Kidney epithelial cell (primary cell): ENCODE measurements at places on chromosomes 1 and 21. TPM values are rescaled to one million over a fixed set of nuclear protein-coding genes. Genes with fewer than 3 reads are reported as not detected.

DNA sequence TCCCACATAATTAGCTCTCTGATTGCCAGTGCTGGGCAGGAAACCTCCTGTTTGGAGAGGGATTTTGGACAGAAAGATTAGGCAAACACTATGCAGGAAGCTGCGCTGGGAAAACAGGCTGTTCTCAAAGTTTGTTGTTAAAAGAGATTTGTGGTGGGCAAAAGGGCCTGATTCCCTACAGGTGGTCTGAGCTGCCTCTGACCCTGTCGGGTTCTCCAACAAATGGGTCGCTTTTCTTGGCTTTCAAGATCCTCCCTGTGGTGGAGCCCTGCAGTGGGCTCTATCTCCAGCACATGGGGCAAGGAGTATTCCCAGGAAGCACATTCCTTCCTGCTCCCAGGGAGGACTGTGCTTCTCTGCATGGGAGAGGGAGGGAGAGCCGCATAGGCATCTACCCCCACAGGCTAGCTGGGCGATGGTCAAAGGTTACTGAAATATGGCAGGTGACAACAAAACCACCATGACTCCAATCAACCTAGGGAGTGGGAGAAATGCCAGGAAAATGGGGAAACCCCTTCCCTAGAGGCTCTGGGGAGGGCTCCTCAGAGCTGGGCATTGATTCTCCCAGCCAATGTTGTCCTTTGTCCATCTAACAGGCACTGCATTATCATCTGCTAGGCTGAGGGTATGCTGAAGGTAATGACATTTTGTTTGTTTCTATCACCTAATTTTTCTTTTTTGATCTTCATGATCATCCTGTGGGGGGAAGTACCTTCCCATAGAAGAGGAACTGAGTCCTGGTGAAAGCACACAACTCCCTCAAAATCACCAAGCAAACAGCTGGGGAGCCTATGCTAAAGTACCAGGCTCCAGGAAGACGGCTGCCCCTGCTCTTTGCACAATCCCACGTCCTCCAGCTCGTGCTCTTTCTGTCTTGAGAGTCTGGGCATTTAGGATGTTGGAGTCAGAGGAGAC is 85.3 kb downstream of the PLXNA2 start:
- DNase-seq = no peak

DNA sequence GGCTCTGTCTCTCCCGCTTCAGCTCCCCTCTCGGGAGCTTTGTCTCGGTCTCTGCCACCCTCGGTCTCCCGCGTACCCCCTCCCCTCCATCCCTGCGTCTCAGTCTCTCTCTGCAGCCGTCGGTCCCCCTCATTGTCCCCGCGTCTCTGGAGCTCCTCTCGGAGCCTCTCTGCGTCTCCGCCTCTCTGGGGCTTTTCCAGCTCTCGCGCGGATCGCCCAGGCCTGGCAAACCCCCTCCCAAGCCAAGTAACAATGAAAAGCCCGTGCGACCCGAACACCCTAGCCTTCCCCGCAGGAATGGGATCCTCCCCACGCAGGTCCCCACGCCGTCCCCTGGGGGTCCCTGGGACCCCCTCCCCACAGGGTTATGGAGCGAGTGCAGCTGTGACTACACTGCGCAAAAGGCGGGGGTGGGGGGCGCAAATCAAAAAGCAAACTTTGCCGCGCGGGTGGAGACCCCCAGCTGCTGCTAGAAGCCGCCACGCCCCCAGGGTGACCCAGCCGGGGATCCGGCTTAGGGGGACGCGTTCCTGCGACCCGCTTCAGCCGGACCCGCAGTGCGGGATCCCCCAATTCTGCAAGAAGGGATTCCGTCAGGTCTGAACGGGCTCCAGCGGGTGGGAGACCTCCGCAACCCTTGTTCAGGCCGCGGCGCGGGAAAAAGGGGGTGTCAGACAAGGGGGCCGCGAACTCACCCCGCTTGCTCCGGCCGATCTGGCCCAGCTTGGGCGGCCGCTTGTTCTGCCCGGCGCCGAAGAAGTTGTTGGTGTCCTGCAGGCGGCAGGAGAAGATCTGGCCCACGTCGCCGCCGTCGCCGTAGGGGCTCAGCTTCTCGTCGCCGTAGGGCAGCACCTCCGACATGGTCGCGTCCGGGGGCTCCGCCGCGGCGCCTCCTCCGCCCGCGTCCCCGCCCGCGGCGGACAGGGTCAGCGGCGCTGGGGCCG is 1.2 kb downstream of the CAMK2N1 start:
- no peak for DNase-seq

GRCh38 chr1:33433509-33434362 is 2.8 kb upstream of the PHC2 start:
- DNase-seq = peak; percentile 98

NECTIN4 gene
- total RNA-seq = 13.1 and 13.6 TPM in 2 replicates

- no peak for DNase-seq
Observed at GRCh38 chr21:39020751-39021477, 162.3 kb downstream of the PSMG1 start.

- DNase-seq = no peak
Observed at GRCh38 chr1:240219104-240219503, 127.4 kb downstream of the FMN2 start.

GJA5 gene
- total RNA-seq = 0.14 and 0.29 TPM in 2 replicates

DNA sequence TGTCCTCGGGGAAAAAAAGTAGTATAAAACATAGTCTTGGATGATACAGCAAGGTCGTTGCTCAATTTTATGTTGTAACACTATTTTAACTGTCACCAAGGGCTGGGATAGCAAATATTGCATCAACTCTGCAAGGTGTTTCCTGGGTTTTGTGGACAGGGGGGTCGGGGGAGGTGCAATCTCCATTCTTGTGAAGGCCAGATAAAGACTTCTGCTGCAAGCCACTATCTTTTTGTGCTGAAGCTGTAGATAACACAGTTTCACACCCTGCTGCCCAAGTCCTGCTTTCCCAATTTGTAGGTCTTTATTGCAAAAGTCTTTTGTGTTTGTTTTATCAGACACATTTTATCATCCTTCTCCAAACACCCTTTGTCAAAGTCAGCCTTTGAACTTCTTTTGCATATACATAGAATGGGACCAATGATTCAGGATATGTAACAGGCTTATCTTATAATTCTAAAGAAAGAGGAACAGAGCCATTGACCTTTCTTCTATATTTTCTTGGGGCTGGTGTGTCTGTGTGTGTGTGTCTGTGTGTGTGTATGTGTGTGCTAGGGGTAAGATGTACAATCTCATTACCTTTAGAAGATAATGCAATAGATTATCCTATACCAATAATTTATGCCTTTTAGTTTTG is 140.6 kb downstream of the RUNX1 start:
- DNase-seq = no peak

DNA sequence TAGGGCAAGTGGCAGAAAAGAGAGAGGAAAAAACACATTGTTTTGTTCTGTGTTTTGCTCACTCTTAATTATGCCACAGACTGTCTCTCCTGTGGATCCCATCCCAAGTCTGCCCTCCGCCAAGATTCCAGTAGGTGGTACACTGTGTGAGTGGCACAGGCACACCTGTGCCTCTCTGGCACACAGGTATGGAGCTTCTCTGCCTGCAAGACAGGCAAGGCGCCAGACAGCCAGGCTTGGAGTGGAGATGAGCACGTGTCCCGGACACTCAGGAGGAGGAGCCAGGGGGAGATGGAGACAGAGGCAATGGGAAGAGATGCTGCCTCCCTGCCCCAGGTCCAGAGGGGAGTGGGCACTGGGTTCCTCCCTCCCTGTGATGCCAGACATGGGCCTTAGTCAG is 6.5 kb upstream of the GRIK3 start:
- DNase-seq = no peak

GRCh38 chr1:212234431-212235395 is 50.5 kb upstream of the PPP2R5A start:
- peak; percentile 93 for DNase-seq

USH2A gene
- total RNA-seq = not detected in 2 replicates

GRCh38 chr1:4308806-4309205 is 345.6 kb upstream of the AJAP1 start:
- no peak for DNase-seq

DNA sequence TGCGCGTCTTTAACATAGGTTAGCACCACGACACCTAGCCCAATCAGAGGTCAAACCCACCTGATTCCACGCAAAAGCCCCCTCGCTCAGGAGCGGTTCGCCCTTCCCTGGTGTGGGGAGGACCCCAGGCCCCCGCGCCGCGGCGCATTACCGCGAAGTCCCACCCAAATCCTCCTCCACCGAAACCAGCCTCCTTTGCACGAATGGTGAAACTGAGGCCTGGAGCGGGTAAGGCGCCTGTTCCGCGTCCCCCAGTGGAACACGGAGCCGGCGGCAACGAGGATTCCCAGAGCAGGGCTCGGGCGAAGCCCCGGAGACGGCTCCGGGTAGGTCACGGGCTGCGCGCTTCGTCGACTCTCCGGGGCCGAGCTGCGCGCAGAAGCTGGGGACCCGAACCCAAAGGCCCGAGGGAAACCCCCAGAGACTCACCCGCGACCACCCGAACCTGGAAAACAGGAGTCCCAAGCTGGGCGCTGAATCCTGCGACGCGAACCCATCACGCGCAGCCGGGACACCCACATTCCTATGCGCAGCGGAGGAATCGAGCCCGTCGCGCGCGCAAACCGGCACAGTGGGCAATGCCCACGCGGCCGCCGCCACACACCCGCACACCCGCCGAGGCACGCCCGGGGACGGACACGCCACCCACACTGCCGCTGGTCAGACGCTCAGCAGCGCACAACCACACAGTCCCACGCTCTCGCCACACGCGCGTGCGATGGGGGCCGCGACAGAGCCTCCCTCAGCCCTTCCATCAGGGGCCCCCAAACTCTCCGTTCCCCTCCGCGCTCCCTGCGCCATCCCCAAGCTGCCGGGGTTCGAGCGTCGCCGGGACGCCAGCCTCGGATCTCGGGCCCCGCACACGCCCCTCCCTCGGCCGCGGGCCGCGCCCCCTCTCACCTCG is 507 bp downstream of the GLIS1 start:
- DNase-seq = no peak

TAGLN2 gene
- 700 and 719 TPM in 2 replicates for total RNA-seq

DNA sequence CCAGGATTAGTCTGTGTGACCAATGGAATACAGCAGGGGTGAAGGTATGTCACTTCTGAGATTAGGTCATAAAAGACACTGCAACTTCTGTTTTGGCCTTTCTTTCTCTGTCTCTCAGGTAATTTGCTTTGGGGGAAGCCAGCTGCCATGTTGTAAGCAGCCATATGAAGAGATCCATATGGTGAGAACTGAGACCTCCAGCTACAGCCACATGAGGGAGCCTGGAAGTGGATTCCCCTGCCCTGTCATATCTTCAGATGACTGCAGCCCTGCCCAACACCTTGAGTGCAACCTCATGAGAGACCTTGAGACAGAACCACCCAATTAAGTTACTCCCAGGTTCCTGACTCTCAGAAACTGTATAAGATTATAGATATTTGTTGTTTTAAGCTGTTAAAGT is 70.1 kb upstream of the ESRRG start:
- DNase-seq = no peak

KRTAP19-1 gene
- not detected in 2 replicates for total RNA-seq

CCDC17 gene
- total RNA-seq = 0.33 and 1.3 TPM in 2 replicates

- DNase-seq = no peak
Observed at GRCh38 chr1:214031267-214031650, 43.5 kb downstream of the PROX1 start.

GRCh38 chr1:47894410-47895278 is 102.5 kb downstream of the TRABD2B start:
- no peak for DNase-seq

ARID1A gene
- total RNA-seq = 43.7 and 63.1 TPM in 2 replicates

GRCh38 chr1:11985171-11985570 is 4.9 kb downstream of the MFN2 start:
- DNase-seq = no peak

LAMTOR5 gene
- total RNA-seq = 129 and 198 TPM in 2 replicates
